Left ventricle myocardium inferior (tissue), 1 donor: ENCODE measurements at places on chromosomes 7 and 10.

GRCh38 chr7:28793381-28794085, 164.6 kb downstream of the TRIL start:
- H3K27ac ChIP-seq, result no peak overlapping the region
- no peak overlapping the region for H3K4me3 ChIP-seq

DNA sequence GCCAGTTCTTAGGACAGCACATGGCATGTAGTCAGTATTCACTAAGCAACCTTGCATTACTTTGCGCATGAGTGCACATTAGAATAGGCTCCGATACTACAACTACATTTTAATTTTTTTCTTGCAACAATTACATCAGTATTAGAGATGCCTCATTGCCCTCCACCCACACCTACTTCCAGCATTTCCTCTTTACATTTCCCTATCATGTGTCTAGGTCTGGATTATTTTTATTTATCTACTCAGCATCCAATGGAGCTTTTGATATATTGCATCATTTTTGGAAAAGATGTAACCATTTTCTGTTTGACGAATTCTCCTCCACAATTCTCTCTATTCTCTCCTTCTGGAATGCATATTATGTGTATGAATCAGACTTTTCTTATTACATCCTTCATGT, 258.2 kb upstream of the GLI3 start:
- H3K27me3 ChIP-seq, result peaks cover 44% of the 10 kb centered on the region
- DNase-seq, result no peak
- no peaks in the 10 kb centered on the region for H3K36me3 ChIP-seq
- H3K4me3 ChIP-seq, result no peak overlapping the region
- H3K27ac ChIP-seq, result peak overlapping the region; percentile 74

DNA sequence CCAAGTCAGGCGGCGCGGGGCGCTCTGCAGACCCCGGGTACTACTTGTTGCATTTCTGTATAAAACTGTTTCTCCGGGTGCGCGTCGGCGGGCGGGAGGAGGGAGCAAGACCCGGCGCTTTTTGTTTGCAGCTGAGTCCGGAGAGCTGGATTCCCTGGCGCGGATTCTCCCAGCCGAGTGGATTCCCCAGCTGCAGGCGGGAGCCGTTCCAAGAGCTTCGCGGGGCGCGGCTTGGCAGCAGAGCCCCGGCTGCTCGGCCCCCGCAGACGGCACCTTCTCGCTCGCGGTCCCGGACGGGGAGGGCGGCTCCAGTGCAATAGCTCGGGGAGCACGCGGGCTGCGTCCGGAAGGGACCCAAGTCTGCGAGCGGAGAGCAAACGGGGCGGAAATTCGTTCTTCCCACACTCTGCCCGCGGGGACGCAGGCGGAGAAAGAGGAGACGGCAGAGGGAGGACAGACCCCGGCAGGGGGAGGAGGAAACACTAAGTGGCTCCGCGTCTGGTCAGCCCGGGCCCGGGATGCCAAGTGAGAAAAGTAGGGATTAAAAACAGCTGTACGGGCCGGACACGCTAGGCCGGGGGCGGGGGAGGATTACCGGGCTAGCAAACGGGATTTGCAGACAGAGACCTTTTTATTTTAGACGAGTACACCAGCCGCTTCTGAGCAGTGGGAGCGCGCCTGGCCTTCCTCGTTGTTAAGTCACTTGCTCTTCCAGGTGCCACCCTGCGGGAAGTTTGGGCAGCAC, at the start of gene TRIL:
Gene TRIL, minus strand, starts transcription at position 96 of the 745 bp plus-strand sequence. CDS start 284 bp downstream, outside the sequence.
- H3K27ac ChIP-seq, result peak within 1 kb of the TSS; percentile 78
- no peaks in the 10 kb centered on the region for H3K27me3 ChIP-seq
- peak; percentile 89 for DNase-seq
- no peaks in the 10 kb centered on the region for H3K36me3 ChIP-seq
- H3K4me3 ChIP-seq, result peak within 1 kb of the TSS; percentile 72

DNA sequence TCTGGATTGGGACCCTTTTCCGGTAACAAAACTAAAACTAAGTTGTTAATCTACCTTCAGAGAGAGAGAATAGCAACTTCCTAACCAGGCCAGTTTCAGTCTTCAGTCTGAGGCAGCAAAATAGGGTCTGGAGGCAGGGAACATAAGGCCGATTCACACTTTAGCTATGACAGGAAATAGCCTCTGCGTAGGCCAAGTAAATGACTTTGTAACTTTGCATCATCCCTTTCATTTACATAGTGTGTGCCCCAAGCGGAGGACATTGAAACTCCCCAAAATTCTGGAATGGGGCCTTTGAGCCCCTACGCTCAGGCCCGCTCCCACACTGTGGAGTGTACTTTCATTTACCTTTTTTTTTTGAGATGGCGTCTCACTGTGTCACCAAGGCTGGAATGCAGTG, 1.7 kb upstream of the UPP1 start:
- DNase-seq, result no peak
- H3K4me1 ChIP-seq, result peaks cover 69% of the 10 kb centered on the region
- no peaks in the 10 kb centered on the region for H3K27me3 ChIP-seq
- H3K4me3 ChIP-seq, result peak overlapping the region; percentile 89
